Activated naive CD4-positive, alpha-beta T cell (primary cell): ENCODE measurements at places on chromosomes 1 and 21.

DNA sequence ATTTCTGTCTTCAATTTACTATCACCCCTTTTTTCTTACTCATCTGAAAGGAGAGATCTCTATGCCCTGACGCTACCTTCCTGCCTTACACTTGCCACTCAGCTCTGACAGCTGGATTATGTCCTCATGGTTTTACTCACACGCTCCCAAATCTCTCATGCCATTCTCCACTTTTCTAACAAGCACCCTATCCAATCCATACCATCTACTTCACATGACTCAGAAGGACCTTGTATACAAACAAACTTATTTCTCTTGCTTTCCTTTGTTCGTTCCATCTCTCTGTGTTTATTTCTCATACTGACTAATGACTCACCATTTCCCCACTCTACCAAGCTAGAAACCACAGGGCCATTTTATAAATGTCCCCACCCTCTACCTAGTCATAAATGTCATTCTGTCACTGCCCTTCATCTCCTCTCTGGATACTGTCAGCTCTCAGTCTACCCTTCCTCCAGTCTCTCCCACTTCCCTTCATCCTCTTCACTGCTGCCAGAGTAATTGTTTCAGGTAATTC lies 87.3 kb downstream of the USP24 start:
- no peak for DNase-seq

GRCh38 chr1:176802316-176802715 lies 339.3 kb downstream of the PAPPA2 start:
- no peak for DNase-seq

GRCh38 chr1:224629965-224630364 lies 13.8 kb downstream of the CNIH3 start:
- DNase-seq, result no peak

- no peak for DNase-seq
Measured at GRCh38 chr21:33051925-33052324, 18.0 kb upstream of the OLIG1 start.

DNA sequence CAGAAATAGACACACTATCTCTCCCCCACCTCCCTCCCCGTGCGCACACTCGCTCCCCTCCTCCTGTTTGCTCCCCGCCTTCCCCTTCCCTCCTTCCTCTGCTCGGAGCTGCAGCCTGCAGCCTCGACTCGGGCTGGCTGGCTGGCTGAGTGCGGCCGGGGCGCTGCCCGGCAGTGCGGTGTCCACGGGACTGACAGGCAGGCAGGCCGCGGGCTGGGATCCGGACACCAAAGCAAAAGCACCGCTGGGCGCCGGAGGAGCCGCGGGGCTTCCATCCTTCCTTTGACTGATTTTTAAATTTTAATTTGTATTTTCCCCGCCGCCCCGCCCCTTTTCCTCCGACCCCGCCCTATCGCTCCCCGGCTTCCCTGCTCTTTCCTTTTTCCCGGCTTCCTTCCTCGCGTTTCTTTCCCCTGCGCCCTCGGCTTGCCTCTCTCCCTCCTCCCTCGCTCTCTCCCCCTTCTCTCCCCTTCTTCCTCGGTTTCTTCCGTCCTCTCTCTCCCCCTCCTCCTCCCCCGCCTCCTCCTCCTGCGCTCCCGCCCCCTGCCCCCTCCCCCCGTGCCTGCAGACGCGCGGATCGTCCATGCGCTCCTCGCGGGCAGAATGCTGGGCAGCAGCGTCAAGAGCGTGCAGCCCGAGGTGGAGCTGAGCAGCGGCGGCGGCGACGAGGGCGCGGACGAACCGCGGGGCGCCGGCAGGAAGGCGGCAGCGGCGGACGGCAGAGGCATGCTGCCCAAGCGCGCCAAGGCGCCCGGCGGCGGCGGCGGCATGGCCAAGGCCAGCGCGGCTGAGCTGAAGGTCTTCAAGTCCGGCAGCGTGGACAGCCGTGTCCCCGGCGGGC lies 109.4 kb downstream of the NAV1 start:
- DNase-seq, result no peak

DNA sequence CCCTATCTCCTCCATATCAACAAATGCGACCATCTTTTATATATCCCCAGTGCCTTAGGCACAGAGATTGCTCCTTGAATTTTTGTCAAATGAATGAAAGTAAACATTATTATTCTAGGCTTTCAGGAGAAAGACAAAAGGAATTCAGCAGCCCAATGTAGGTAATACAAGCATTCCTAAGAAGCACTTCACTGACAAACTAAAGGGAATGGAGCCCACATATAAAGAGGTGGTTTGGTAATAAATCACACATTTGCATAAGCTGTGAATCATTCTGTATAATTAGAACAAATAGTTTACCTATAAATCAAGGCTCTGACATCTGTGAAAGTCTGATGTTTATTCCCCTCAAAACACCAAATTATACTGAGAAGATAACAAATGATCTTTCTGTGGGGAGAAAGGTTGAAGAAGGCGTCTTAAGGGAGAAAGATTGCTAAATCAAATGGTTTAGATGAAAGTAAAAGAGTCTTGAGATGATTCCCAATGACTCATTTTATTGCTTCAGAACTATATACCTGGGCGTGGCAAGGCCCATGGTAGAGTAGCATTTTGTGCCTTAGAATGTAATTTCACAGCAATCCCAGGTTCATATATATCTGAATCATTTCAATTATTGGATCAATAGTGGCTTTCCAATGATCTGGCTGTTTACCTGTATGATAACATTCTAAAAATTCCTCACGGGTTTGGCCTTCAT lies 558.1 kb downstream of the AGBL4 start:
- DNase-seq, result no peak

DNA sequence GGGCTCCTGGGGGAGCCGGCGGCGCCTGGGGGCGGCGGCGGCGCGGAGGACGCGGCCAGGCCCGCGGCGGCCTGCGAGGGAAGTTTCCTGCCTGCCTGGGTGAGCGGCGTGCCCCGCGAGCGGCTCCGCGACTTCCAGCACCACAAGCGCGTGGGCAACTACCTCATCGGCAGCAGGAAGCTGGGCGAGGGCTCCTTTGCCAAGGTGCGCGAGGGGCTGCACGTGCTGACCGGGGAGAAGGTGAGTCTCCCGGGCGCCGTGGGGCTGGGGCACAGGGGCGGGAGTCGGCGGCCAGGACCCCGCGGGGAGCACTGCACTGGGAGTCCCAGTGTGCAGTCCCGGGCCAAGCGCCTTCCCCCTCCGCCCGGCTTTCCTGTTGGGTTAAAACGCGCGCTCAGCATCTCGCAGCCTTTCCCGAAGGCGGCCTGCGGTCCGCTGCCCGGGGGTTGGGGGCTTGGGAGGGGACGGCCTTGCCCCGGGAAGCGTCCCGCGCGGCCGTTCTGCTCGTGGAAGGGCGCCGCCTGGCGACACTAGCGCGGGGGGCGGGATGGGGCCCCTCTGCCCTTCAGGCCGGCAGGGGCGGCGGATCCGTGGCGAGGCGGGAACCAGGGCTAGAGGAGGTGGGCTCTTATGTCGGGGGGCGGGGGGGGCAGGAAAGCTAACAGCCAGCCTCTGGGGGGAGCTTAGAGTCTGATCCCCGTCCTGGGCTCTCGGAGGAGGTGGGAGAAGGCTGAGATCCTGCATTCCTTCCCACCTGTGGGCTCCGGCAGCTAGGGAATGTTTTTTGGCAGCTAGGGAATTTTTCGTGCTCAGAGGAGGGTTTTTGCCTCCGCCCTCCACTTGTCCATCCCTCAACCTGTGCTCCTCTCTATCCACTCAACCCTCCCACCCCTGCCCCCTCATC lies 1.1 kb downstream of the HUNK start:
- DNase-seq, result no peak

DNA sequence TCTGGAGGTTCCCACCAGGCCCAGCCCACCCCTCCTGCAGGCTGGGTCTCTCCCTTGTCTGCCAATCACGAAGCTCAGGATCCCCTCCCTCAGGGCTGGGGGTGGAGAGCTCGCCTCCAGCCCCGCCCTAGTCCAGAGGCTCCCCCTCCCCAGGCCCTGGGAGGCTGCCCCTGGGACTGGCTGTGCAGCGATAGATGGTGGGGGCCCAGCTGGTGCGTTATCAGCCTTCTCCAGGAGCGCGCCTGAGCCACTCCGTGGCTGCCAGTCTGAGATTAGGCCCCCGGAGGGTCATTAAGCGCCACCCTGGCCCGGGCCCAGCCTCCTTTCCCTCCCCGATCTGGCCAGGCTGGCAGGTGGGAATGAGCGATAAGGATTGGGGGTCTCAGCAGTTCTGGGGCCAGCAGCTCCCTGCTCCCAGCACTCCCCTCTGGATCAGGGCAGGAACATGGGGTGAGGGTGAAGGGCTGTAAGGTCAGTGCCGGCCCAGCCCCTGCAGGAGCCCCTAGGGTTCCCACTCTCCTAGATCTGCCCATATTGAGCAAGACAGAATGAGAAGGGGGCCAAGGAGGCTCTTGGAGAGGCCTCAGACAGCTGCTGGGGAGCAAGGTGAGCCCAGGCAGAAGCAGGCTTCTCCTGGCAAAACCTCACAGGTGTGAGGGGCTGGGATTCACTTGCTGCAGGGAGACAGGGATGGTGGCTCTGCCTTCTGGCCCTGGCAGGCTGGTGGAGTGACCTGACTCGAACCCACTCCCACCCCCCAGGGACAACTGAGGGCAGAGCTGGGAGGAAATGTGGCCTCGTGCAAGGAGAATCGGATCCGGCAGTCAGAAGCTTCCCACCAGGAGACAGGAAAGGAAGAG lies 8.5 kb downstream of the PDZK1IP1 start:
- no peak for DNase-seq

- no peak for DNase-seq
Measured at GRCh38 chr1:164659621-164660411, 100.8 kb downstream of the PBX1 start.

- DNase-seq, result no peak
Measured at GRCh38 chr21:38326899-38327298, 70.1 kb downstream of the KCNJ15 start.

- peak; percentile 75 for DNase-seq
Measured at GRCh38 chr21:15065392-15066122, 757 bp upstream of the NRIP1 start.

DNA sequence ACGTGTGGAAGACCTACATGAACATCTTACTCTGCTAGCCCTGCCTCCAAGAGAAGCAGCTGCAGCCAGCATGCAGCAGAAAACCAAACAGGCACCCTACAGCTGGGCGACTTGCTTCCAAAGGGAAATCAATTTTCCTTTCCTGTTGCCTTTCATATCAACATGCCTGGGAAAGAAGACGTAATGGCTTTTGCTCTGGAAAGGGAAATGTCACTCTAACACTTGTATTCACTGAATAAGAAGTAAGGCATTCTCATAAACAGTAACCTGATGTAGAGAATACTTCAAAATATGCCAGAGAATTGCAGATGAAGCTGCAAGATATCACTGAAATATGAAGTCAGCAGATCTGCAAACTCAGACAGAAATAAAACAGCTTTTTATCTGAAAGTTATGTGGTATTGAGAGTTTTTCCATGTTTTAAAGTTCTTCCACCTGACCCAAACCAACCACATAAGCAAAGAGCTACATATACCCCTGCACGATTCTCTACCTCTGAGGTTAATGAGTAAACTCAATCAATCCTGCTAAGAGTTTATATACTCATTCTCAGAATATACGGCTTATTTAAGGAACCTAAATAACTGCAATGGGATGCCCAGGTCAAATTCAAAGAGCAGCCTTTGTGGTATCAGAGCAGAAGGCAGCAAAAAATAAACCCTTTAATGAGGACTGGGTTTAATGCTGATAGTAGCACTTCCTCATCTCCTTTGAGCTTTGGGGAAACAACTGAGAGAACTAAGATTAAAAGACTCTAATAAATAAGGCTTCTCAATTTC lies 150.9 kb downstream of the RERE start:
- no peak for DNase-seq

GRCh38 chr1:5947978-5948680 lies 44.1 kb downstream of the NPHP4 start:
- no peak for DNase-seq

GRCh38 chr1:229410692-229411433 lies 23.0 kb downstream of the ACTA1 start:
- no peak for DNase-seq

DNA sequence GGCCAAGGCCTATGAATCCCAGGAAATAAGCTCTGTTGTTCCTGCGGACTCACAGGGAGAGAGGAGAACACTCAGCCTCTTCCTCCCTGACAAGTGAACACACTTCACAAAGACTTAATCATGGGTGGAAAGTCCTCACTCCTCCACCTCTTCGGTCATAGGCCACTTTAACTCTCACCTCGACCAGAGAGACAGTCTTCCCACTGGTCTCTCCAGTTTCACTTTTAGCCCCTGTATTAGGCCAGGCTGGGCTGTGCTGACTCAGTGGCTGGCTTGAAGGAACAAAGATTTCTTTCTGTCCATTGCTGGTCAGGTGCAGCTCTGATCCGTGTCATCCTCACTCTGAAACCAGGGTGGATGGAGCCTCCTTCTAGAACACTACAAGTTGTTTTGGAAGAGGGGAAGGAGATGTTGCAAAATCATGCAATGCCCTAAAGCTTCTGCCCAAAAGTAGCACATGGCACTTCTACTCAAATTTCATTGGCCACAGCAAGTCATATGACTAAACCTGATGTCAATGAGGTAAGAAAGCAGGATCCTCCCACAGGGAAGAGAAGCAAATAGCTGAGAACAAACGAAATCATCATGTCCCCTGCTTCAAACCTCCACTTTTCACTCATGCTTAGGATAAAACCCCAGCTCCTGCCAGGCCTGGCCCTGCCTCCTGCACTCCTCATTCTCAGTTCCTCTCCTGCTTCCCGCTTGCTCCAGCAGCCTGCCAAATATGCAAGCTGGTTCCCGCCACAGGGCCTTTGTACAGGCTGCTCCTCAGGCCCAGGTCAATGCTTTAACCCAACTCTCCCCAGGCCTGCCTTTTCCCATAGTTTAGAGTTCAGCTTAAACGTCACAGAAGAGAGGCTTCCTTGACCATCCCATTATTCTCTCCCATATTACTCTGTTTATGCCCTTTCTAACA lies 150.5 kb upstream of the RUNX3 start:
- DNase-seq, result no peak

DNA sequence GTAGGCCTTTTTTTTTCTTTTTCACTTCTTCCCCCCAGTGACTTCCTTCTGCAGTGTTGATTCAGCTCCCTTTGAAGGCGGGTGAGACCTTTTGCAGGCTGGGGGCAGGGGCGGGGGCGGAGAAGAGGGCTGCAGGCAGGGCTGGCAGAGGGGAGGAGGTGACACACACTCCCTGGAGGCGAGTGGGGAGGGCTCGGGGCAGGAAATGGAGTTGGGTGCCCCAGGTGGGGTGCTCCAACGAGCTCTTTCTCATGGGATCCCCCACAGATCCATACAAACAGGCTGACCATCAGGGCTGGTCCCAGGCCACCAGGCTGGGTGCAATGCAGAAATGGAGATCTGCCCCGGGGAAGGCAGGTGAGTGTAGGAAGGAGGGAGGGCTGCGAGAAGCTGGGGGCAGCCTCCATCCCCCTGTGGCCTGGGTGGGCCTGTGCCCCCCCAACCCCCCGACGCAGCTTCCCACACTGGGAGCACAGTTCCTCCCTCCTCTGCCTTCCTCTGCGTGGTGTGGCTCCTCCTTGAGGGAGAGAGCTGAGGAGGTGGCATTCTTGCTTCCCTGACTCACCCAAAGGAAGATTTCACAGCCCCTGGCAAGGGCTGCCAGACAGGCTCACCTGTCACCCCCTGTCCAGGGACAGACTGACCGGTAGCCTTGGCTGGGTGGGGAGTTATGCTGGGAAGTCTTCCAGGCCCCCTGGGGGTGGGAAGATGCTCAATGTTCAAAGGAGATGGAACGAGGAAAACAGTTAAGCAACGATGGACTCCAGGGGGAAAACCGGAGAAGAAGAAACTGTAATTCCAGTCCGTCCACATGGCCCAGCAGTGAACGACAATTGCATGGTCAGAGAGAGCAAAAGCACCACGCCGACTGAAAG lies 7.1 kb upstream of the ITGB2 start:
- DNase-seq, result peak; percentile 51

GRCh38 chr21:22343721-22344120 lies 1345.5 kb downstream of the NCAM2 start:
- DNase-seq, result no peak

- DNase-seq, result no peak
Measured at GRCh38 chr21:14523234-14523633, 22.9 kb downstream of the SAMSN1 start.

- no peak for DNase-seq
Measured at GRCh38 chr1:51219022-51219421, 17.1 kb upstream of the RNF11 start.
